ENCODE measurements at places on chromosomes 6 and 20.

GRCh38 chr6:100232781-100233573 is 231.7 kb downstream of the SIM1 start:
- DNase-seq = no peak

DNA sequence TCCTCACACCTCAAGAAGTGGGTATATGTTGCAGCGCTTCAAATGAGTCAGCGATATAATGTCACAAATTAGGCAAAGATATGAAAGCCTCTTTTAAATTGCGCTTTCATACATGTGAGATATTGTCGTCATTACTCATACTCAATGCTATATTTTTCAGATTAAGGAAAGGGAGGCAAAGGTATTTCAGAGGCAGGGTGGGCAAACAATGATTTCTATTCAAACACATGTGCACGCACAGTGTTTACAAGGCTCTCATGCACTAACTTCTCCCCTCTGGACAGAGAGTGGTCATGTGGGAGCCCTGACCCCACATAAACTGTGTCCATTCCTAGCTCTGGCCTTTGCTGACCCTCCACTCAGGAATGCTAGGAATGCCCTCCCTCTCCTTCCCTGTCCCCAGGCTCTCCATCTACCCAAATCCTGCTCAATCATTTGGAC is 112.1 kb upstream of the TMEM170B start:
- no peak for DNase-seq

- DNase-seq = no peak
Measured at GRCh38 chr6:91606148-91606901, 1019.5 kb upstream of the MAP3K7 start.

- no peak for DNase-seq
Measured at GRCh38 chr20:24784607-24785006, 164.5 kb upstream of the CST7 start.

DNA sequence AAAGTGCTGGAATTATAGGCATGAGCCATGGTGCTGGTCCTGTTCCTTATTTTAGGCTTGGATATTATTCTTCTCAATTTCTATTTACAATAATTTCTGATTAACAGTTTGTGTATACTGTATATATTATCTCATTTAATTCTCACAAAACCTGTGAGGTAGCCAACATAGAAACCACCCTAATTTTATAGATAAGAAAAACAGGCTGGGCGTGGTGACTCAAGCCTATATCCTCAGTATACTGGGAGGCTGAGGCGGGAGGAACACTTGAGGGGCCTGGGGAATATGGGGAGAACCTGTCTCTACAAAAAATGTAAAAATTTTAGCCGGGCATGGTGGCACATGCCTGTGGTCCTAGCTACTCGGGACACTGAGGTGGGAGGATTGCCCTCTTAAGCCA is 3.8 kb upstream of the AFG1L start:
- no peak for DNase-seq

- no peak for DNase-seq
Measured at GRCh38 chr20:51446656-51447055, 95.9 kb downstream of the NFATC2 start.

GRCh38 chr6:75850026-75850833 is 101.2 kb downstream of the MYO6 start:
- DNase-seq = no peak

GRCh38 chr20:44714701-44715498 is at the start of gene CCN5:
Gene CCN5, plus strand, starts transcription at chr20:44715369. Its CDS starts 22 bp downstream, at chr20:44715391.
- DNase-seq = peak; percentile 65

- DNase-seq = no peak
Measured at GRCh38 chr6:35203152-35203670, 10.5 kb upstream of the SCUBE3 start.

GRCh38 chr6:52503851-52504781 is 72.7 kb downstream of the TRAM2 start:
- DNase-seq = no peak

DNA sequence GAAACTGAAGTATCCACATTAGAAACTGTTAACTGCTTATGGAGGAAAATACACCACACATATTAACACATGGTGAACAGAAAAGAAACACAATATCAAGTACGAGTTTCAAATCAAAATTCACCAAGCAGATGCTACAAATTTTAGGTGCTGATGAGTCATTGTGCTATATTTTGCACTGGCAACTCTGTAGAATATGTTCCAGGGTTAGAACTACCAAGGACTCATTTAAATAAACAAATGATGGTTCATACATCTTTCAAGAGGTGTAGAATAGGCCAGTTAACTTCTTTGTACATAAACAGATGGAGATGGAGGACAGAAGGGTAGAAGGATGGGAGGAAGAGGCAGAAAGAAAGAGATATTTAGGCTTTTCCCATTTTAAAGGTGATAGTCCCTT is 184.9 kb downstream of the ARHGAP18 start:
- no peak for DNase-seq

GRCh38 chr20:23018432-23018831 is 16.7 kb upstream of the SSTR4 start:
- no peak for DNase-seq

GRCh38 chr20:37552415-37552814 is 24.7 kb upstream of the BLCAP start:
- DNase-seq = no peak

GRCh38 chr6:157613011-157613522 is 210.0 kb upstream of the SNX9 start:
- DNase-seq = no peak

- DNase-seq = peak; percentile 57
Measured at GRCh38 chr6:4606821-4607704, 169.1 kb upstream of the CDYL start.

DNA sequence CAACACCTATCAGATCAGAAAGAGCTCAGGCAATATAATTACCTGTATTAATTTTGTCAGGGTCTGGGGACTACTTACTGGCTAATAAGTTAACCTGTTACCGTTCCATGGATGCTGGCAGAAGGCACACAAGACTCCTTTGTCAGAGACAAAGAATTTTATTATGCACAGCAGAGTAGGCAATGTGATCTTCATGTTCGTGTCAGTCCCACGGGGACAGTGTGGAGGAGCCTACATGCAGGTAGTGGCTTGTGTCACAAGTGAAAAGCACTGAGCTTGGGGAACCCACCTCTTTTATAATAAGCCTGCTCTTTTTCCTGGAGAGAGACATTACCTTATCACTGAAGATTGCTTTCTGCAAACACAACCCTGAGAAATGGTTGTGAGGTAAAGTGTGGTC is 96.9 kb downstream of the CD164 start:
- no peak for DNase-seq

DNA sequence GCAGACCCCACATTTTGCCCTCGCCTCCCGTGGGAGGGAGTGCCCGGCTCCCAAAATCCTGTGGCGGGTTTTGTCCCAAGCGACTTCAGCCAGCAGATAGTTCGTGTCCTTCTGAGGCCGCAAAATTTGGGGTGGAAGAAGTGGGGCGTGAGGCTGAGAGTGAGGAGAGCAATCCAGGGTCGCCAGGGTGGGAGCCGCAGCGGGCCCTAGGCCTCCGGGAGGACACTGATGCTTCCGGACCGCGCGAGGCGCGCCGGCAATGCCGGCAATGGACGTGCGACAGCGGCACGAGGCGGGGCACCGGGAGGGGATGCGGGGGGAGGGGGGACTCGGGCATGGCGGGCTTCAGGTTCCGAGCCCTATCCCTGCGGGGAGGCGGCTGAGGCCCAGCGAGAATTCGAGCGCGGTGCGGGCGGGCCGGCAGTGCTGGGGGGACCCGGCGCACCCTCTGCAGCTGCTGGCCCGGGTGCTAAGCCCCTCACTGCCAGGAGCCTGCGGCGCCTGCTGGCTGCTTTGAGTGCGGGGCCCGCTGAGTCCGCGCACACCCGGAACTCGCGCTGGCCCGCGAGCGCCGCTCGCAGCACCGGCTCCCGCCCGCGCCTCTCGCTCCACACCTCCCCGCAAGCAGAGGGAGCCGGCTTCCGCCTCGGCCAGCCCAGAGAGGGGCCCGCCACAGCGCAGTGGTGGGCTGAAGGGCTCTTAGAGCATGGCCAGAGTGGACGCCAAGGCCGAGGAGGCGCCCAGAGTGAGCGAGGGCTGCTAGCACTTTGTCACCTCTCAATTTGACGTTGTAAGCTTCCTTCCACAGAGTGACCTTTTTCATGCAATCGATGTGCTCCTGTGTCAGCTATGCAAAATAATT is 143.8 kb downstream of the LPA start:
- DNase-seq = peak; percentile 86

- no peak for DNase-seq
Measured at GRCh38 chr6:36374194-36374593, 13.3 kb downstream of the ETV7 start.

- no peak for DNase-seq
Measured at GRCh38 chr6:144362042-144363018, 77.2 kb downstream of the UTRN start.

DNA sequence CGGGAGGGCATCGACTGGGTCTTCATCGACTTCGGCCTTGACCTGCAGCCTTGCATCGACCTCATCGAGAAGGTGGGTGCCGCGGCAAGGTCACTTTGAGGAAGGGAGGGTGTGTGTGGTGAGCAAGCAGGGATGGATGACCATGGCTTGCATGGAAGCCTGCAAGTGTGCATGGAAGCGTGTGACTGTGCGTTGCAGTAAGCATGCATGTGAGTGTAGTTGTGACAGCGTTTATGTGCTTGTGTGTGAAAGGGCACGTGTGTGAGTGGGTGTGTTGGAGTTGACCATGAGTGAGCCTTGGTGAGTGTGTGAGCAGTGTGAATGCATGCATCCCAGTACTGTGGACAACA is 32.5 kb downstream of the MYH7B start:
- no peak for DNase-seq

DNA sequence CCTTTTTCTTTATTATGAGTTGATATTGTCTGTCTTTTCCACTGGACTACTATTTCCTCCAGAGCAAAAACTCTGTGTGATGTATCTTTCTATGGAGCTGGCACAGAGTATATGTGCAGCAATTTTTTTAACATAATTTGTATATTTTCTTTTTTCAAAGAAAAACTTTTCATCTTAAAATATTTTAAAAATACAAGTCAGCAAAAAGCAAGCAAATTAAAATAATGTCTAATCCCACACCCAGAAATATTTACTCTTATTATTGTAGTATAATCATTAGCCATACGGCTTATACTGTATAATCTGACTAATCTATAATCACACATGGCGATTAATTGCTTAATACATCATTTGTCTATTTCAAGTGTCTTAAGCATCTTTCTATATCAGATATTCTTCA is 49.7 kb upstream of the BTN3A2 start:
- no peak for DNase-seq

DNA sequence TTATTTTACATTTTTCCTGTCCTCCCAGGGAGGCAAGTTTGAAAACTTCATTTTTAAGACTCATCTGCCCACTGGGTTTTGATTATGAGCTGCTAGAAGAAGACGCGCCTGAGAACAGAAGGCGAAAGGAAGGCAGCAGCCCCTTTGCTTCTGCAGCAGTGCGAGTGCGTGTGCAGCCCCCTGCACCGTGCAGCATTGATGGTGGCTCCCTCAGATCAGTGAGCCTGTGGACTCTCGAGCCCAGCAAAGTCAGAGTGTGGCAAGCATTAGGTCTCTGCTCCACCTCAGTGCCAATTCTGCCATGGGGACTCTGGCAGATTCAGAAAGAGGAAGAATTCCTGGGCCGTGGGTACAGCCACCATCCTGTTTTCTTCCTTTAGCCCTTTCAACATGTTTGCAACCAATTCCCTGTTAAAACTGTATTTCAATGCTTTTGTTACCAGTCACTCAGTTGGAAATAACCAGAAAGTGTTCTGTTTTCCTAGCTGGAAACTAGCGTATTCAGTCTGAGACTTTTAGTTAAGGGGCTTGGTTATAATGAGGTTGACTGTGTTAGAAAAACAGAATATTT is 134.8 kb upstream of the OGFRL1 start:
- no peak for DNase-seq

DNA sequence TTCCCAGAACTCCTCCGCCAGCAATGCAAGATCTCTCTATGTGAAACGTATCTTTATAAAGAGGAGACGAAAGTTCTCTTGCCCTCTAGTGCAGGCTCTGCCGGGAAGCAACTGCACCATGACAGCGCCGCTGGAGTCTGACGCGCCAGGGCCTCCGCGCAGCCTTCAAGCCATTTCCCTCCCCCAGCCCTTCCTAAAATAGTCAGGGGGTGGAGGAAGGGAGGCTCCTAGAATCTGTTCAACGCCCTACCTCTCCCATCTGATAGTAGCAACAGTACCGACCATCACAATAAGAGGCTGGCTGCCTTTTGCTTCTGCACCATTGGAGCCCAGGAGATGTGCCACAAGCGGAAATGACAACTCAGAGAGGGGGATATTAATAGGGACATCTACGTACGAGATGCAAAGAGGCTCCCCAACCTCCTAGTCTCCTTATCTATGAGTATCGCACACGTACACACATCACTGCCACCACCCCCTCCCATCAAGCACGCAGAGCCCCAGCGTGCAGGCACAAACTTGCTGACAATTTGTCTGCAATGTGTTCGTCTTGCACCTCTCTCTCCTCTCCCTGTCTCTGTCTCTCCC is 1.0 kb downstream of the SYNE1 start:
- DNase-seq = no peak

DNA sequence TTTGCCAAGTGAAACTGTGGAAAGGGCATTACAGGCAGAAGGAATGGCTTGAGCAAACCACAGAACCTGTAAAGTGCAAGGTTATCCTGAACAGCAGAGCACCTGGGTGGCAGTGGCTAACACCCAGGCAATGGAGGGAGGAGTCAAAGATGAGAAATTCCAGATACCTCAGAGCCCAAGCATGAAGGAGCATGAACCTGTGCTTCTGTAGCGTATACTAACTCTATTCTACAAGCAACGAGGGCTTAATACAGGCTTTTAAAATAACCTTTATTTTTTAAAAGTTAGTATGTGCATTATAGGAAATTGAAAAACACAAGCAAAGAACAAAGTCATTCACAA is 77.0 kb downstream of the CNBD2 start:
- DNase-seq = no peak

DNA sequence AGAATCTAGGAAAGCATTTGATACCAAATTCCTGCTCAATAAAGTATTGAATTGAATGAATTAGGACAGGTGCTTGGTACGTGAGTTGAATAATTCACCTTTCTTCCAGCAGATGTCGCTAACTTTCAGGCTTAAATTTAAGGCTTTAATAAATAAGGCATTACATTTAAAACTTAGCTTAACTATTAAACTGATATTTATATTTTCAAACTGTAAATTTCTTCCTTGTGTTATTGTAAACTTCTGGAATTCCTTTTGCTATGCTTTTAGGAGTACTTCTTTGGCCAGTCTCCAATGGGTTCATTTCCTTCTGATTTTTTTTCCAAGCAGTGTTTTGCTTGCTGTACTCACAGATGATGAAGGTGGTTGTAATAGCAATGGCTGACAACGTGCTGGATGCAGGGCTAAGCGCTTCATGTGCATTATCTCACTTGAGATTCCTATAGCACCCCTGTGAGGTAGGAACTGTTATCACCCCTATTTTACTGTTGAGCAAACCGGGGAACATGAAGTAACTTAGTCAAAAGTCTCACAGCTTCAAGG is 71.3 kb upstream of the SLC2A12 start:
- peak; percentile 36 for DNase-seq

GRCh38 chr6:144639654-144640053 is 354.5 kb downstream of the UTRN start:
- no peak for DNase-seq

GRCh38 chr20:3813848-3814581 is 6.3 kb upstream of the AP5S1 start:
- DNase-seq = no peak

GRCh38 chr20:50009521-50010454 is 27.0 kb downstream of the SNAI1 start:
- DNase-seq = no peak

- DNase-seq = no peak
Measured at GRCh38 chr6:107118976-107119375, 3.7 kb upstream of the BEND3 start.

Measured in midbrain (tissue), 1 donor.